ENCODE measurements at places on chromosomes 6 and 20.
A peak's percentile ranks its signal among the peaks of the same experiment; 100 is the strongest.

DNA sequence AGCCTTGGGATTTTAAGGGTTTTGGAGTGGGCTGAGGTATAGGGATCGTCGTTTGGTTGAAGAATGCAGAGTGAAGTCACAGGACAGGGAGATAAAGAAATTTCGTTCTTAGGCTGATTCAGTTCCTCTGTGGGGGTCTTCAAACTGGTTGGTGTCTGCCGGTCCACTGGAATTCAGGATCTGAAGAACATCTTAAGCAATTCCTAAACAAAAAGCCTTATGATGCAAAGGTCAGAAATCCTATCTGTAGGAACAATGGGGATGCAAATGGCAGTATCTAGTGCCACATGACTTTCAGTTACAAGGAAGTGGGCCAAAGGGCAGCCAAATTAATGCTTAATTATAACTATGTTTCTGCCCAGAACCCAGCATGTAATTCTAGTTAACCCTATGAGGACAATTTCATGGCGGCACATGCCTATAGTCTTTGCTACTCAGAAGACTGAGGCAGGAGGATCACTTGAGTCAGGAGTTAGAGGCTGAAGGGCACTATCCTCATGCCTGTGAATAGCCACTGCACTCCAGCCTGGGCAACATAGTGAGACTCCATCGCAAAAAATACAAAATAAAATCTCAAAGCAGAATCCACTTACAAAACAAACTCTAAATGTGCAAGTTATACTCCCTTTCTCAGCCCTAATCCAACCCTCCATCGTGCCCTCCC lies 4.6 kb upstream of the SLC2A10 start:
- no peak for DNase-seq

- DNase-seq: no peak
These were observed 17.4 kb downstream of the RSPH4A start for GRCh38 chr6:116633685-116634084.

DNA sequence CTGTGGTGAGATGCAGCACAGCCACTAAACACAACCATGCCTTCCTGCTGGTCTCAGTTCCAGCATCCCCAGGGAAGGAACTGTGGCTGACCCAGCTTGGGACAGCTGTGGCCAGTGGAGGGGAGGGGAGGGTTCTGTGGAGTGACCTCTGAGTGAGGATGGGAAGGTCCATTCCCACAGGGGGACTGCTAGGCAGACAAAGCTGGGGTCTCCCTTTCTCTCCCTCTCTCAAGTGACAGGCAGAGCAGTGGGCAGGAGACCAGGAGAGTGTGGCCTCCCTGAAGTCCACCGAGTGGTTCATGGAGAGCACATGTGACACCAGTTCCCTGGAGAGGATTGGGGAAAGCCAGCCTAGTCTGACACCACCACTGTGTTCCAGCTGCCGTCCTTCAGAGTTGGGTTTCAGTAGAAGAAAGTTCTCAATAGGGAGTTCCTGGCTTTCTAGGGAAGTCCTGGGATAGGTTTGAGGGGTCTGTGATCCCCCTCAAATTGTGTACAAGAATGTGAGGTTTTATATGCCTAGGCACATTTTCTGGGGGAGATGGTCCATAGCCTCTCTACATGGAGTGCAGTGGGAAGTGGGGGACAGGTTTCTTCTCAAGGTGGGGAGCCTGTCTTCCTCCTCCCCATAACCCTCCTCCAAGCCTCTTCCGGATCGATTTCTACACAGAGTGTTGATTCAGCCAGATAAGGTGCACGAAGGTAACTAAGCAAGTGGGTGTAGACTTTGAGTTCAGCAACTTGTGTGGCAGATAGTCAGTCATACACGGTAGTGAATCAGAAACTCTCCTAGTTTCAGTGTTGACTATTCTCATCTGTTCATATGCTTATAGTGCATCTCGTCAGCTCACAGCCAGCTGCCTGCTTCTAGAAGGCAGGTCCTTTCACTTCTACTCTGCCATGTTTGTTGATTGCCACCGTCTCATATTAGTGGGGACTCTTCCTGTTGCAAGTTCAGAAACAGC lies 18.9 kb downstream of the MANBAL start:
- no peak for DNase-seq

GRCh38 chr6:13725052-13725451 lies 13.4 kb upstream of the RANBP9 start:
- DNase-seq: no peak

- DNase-seq: no peak
These were observed 1.5 kb upstream of the NEDD9 start for GRCh38 chr6:11233673-11234573.

GRCh38 chr20:40797425-40797824 lies 108.4 kb upstream of the MAFB start:
- no peak for DNase-seq

DNA sequence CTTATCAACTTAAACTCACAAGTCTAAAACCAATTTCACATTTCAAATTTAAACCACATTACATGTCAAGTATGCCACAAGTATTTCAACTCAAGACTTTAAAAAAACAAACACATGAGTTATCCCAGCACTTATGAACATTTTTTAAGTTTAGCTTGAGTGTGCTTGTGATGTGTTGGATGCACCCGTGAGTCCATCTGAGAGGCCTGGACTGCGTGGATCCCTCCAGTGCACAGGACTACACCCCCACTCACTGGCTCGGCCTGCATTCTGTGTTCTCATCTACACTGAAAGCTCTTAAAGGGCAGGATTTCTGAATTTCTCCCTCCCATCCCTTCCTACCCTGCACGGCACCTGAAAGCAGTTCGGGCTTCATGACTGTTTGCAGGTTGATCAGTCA lies 128.8 kb upstream of the CD93 start:
- no peak for DNase-seq

- DNase-seq: no peak
These were observed 2.3 kb upstream of the CITED2 start for GRCh38 chr6:139376604-139377218.

GRCh38 chr20:2144850-2145249 lies 43.2 kb downstream of the STK35 start:
- no peak for DNase-seq

DNA sequence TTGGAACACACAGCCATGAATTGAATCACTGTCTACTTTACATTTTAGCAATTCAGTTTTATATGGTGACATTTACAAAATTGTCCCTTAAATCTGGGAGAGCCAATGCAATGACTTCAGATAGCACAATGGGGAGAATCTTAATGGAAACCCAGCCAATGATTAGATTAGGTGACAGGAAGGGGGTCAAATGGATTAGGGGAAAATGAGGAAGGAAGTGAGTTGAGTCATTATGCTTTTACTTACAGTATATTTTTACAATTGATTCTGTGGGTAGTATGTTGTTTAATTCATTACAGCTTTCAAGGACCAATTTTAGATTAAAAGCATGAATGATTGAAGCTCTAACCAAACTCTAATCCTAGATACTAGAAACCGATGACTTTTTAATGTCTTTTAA lies 229.8 kb downstream of the SOX4 start:
- no peak for DNase-seq

- DNase-seq: no peak
These were observed 95.9 kb upstream of the PRL start for GRCh38 chr6:22392711-22393110.

- DNase-seq: no peak
These were observed 5.5 kb downstream of the BFSP1 start for GRCh38 chr20:17525650-17526049.

- DNase-seq: no peak
These were observed 250.6 kb downstream of the SAMD5 start for GRCh38 chr6:147759093-147759492.

GRCh38 chr6:151170622-151171246 lies 69.0 kb upstream of the AKAP12 start:
- no peak for DNase-seq

- no peak for DNase-seq
These were observed 729 bp downstream of the TSPYL4 start for GRCh38 chr6:116253188-116253504.

GRCh38 chr6:36442671-36443470 lies at the start of the genes KCTD20 and PXT1:
TSS of gene KCTD20 (plus strand) at chr6:36443000. CDS start at chr6:36470098, 27,098 bp downstream.
TSS of gene PXT1 (minus strand) at chr6:36442854. CDS start at chr6:36426082, 16,772 bp downstream.
- DNase-seq: peak; percentile 77

- no peak for DNase-seq
These were observed 159.3 kb upstream of the PLCB4 start for GRCh38 chr20:8909596-8909995.

- no peak for DNase-seq
These were observed 71.7 kb upstream of the MAP3K4 start for GRCh38 chr6:160919723-160920440.

GRCh38 chr6:33211136-33211535 lies 2.8 kb downstream of the RING1 start:
- DNase-seq: no peak

DNA sequence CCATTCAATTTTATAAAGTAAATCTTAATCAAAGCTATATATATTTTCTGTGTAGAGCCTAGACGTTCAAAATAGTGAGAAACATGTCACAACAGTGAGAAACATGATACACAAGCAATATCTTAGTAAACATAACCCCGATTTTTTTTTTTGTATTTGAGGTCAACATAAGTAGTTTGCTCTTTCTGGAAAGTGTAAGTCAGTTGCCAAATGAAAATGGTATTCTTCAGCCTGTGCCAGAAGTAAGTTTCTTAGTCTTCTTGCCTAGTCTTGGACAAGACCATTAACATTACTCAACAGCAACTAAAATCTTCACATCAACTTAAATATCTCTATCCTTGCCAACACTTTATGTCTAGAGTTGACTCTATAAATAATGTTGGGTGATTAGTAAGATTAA lies 59.7 kb downstream of the METTL24 start:
- no peak for DNase-seq

DNA sequence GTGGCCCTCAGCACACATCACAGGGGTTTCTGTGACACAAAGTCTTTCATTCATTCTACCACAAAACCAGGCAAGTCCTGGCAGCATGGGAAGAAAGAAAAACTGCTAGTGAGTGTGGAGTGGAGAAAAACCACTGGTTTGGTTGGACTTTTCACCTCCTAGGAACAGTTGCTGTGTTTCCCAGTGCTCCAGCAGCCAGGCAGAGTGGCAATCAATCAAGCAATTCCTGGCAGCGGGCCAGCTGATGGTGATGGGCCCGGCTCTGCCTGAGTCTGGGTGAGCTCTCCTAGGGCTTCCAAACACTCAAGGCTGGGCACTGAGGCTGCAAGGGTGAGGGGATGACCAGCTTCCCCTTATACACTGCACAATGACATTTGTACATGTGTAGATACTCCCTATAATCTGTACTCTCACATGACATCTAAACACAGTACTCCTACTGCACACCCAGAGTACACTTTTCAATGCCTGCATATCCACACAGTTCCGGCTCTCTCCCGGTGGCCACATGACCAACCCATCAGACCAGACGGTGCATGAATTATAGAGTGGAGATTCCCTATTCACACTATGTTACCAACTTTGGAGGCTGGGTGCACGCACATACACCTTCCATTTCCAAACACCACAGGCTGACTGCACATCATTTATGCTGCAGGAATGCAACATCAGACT lies 156.6 kb downstream of the UNC5CL start:
- no peak for DNase-seq
